ENCODE measurements at places on chromosomes 6 and 20.

- DNase-seq, result no peak
Measured at GRCh38 chr6:150403458-150404246, 34.8 kb downstream of the IYD start.

GRCh38 chr20:9225879-9226278 lies 157.0 kb downstream of the PLCB4 start:
- no peak for DNase-seq

DNA sequence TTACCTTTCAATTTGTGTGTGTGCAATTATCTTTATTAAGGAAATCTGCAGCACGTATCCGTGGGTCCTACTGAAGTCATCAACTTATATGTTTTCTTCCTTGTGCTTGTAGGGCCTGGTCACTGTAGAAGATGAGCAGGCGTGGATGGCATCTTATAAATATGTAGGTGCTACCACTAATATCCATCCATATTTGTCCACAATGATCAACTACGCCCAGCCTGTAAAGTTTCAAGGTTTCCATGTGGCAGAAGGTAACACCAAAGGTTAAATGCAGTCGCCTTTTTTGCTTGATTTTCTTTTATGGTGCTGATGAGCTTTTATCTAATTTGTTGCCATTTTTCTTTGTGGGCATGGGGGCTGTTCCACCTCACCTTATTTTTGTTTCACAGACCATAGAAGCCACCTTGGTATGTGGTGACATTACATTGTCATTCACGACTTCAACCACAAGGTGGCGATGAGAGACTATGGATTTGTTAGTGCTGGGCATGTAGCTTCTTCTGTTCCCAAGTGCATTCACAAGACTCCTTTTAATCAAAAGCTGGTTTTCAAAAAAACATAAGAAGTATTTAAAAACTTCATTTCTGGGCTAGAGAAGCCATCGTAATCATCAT lies 106.5 kb upstream of the LAMP5 start:
- DNase-seq, result peak; percentile 44

DNA sequence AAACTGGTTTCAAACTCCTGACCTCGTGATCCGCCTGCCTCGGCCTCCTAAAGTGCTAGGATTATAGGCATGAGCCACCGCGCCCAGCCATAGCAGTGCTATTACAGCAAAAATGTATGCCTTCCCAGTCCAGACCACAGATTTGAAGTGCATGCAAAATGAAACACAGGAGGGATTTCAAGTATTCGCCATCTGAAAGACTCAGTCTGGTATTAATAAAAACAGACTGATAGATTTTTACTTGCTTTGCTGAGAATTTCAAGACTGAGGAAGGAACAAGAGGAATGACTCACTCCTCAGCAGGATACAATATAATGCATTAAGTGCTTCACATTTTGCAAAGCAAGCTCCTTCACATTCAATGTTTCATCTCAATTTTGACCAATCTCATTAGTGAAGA lies 134.9 kb downstream of the TMEM200A start:
- DNase-seq, result no peak

DNA sequence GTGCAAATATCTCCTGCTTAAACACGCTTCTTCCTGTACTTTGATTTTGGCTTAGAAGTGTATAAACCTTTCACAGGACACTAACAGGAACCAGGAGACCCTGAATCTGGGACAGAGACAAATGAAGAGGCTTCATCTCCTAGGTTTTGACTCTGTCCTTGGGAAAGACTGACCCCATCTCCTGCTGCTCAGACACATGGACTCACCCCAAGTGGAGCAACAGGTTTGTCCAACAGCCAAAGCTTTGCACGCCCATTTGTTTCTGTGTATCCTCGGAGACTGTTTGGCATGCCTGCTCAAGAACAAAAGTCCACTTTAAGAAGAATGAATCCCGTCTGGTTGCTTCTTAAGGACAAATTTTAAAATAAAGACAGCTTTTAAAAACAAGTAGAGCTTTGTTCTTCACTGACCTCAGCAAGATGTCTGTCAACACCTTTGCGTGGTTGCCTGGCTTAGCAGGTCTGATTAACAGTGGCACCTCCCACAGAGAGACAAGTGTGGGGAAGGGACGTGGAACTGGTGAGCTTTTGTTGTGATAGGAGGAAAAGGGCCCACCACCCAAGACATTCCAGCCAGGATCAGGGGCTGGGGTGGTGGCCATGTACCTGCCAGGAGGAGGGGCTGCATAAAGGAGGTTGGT lies 202.6 kb downstream of the SOD2 start:
- DNase-seq, result no peak

- DNase-seq, result no peak
Measured at GRCh38 chr6:163405412-163406309, 8.9 kb upstream of the QKI start.

DNA sequence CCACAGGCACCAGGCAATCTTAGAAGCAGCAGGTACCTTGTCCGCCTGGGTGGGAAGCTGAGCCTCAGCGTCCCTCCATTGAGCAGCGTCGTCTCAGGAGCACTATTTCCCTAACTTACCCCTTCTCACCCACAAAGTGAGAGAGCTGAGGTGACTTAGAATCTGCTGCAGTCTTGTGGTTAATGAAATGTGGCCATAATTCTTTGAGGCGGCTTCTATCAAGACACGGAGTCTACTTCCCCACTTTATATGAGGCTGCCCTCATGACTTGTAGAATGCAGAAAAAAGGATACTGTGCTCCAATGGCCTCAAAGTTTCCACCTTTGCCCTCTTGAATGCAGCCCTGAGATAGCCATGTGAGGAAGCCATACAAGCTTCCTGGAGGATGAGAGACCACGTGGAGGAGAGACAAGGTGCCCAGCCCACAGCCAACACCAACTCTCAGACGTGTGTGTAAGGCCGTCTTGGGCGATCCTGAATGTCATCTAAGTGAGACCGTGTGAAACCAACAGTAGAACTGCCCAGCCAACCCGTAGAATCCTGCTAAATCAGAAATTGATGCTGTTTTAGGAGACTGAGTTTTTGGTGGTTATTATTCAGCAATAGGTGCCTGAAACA lies 9.1 kb upstream of the TAGAP start:
- no peak for DNase-seq

GRCh38 chr6:42564506-42564825 lies 637 bp downstream of the UBR2 start:
- peak; percentile 68 for DNase-seq

GRCh38 chr20:62824476-62825332 lies 7.9 kb downstream of the COL9A3 start:
- DNase-seq, result peak; percentile 85

GRCh38 chr20:48610996-48611395 lies 216.8 kb downstream of the PREX1 start:
- DNase-seq, result no peak

- no peak for DNase-seq
Measured at GRCh38 chr6:164693944-164694343, 615.5 kb downstream of the C6orf118 start.

- DNase-seq, result no peak
Measured at GRCh38 chr6:121510568-121511177, 75.2 kb downstream of the GJA1 start.

- DNase-seq, result peak; percentile 68
Measured at GRCh38 chr20:48153523-48153922, 368.2 kb upstream of the SULF2 start.

- DNase-seq, result no peak
Measured at GRCh38 chr6:165580136-165580535, 82.9 kb downstream of the PDE10A start.

- no peak for DNase-seq
Measured at GRCh38 chr6:43666196-43666920, 21.2 kb downstream of the MRPS18A start.

DNA sequence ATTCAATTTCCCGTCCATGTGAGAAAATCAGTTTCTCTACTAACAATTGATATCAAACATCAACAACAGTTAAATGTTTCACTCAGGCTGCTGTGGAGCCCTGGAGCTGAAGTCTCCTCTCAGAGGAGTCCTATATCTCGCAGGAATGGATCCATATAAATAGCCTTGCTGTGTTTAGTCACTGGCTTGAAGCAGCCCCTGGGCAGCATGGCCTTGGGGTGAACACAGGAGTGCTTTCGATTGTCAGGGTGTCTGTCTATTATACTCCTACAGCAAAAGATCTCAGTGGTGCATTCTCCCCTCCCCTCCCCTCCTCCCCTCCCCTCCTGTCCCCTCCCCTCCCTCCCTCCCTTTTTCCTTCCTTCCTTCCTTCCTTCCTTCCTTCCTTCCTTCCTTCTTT lies 141.9 kb downstream of the CCDC170 start:
- DNase-seq, result no peak

DNA sequence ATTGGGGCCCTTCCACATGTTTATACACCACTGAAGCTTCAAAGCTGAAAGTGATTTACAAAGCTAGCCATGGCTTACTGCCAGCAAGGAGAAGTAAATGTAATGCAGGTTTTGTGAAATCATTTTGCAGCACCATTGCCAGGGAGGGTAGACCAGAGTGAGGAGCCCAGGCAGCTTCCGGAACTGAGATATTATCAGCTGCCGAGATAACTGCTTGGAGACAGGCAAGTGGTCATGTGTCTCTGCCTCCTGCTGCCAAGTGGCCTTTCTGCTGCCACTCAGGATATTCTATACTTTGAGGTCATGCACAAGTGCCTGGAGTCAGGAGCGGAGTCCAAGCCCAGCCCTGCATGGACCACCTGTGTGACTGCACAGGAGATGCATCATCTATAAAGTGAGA lies 160.2 kb downstream of the SYNDIG1 start:
- no peak for DNase-seq

GRCh38 chr6:96898241-96898851 lies 655 bp upstream of the NDUFAF4 start:
- peak; percentile 24 for DNase-seq

DNA sequence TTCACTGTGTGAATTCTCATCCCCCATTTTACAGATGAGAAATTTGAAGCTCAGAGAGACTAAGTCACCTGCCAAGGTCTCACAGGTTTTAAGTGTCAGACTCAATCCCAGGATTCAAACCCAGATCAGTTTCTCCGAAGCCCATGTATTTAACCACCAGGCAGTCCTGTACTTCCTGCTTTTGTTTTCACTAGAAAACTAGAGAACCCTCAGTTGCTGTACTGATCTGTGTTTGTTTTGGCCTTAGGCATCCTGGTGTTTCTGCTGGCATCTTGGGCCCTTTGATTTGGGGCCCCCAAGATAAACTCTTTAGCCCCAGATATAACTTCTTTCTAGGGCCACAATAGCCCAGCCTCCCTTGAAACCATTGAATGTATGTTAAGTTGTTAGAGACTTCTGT lies 36.5 kb downstream of the PPP1R16B start:
- DNase-seq, result no peak

GRCh38 chr6:168132531-168133167 lies 53.6 kb upstream of the FRMD1 start:
- peak; percentile 81 for DNase-seq
